Activated naive CD8-positive, alpha-beta T cell treated with anti-CD3 and anti-CD28 coated beads, Interleukin-2, amount 50 U/mL, for 24 hours (primary cell): ENCODE measurements at places on chromosomes 2 and 18.

GRCh38 chr2:208820014-208820688 lies 413.6 kb downstream of the PTH2R start:
- DNase-seq: no peak

GRCh38 chr2:159065313-159065712 lies 96.9 kb downstream of the TANC1 start:
- no peak for DNase-seq

GRCh38 chr2:36677386-36677785 lies 19.1 kb upstream of the VIT start:
- no peak for DNase-seq

DNA sequence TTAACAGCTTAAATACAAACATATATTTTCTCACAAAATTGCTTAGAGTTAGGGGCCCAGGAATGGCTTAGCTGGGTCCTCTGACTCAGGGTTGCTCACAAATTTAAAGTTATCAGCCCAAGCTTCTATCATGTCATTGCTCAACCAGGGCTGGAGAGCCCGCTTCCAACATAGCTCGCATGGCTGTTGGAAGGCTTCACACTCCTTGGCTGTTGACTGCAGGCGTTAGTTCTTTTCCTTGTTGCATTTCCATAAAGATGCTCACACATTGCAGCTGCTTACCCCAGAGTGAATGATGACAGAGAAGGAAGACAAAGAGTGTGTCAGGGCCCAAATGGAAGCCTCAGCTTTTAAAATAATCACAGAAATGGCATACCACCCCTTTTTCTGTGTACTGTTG lies 62.9 kb upstream of the TFPI start:
- no peak for DNase-seq

GRCh38 chr2:45009928-45010701 lies 863 bp upstream of the SIX2 start:
- DNase-seq: no peak

DNA sequence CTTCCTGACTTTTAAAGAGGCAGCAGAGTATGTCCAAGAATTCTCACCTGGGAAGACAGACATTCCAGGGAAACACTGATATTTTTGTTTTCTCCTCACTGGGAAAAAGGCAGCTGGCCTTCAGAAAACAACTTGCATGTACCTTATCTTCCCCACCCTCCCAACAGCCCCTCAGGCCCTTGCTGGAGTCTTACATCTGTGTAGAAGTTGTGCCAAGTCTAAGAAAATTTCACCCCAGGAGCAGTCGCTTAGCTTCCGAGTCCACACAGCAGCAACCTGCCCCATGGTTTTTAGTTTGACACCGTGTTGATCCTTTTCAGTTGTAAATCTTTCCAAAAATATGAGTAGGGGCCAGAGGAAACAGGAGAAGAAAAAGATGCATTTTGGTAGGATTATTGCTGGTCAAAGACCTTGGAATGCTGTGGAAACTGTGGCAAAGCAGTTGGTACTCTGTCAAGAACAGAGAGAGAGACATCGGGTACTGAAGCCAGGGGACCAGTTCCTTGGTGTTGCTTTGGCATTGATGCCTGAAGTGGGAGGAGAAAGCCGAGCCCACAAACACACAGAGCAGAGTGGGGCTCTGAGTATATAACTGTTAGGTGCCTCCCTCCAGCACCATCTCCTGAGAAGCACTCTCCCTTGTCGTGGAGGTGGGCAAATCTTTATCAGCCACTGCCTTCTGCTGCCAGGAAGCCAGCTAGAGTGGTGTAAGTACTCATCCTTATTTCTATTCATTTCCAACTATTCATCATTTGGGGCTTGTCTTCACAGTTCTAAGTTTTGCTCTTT lies at the start of gene SLC14A1:
Gene SLC14A1, plus strand, starts transcription at position 615 of the 789 bp plus-strand sequence. CDS start 6,140 bp downstream, outside the sequence.
- DNase-seq: no peak

- no peak for DNase-seq
Observed at GRCh38 chr18:12264864-12265263, 10.7 kb downstream of the CIDEA start.

- no peak for DNase-seq
Observed at GRCh38 chr2:191942090-191942738, 95.3 kb upstream of the CAVIN2 start.

GRCh38 chr2:99572373-99573164 lies 82.8 kb upstream of the REV1 start:
- no peak for DNase-seq

GRCh38 chr2:45612285-45612684 lies 1.2 kb upstream of the SRBD1 start:
- no peak for DNase-seq

DNA sequence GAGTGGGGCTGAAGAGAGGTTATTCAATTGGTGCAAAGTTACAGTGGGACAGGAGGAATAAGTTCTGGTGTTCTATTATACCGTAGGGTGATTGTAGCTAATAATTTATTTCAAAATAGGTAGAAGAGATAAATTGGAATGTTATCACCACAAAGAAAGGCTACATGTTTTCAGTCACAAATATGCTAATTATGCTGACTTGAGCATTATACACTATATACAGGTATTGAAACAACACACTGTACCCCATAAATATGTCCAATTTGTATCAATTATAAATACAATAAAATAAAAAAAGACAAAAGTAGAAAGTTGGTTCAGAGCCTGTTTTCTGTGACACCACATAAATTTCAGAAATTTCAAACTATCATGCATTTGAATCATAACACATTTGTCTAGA lies 97.7 kb downstream of the CDH19 start:
- no peak for DNase-seq

GRCh38 chr2:173990970-173991819 lies 26.0 kb upstream of the SP3 start:
- DNase-seq: no peak

- no peak for DNase-seq
Observed at GRCh38 chr2:181958726-181959125, 26.9 kb upstream of the PPP1R1C start.

DNA sequence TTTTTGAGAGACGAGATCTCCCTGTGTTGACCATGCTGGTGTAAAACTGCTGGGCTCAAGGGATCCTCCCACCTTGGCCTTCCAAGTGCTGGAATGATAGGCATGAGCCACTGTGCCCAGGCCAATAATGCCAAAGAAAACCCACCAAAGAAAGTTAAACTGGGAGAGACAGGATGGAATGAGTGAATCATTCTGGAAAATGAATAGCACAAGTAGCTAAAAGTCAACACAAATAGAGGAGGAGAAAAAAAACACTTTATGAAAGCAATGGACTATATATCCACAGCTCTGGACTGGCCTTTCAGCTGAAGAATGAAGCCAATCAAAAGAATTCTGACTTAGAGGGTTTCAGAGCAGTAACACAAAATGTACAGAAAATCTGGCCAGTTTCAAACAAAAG lies 23.9 kb downstream of the IAH1 start:
- no peak for DNase-seq

GRCh38 chr2:129935118-129935517 lies 44.3 kb upstream of the RAB6C start:
- DNase-seq: no peak
